ENCODE measurements at places on chromosomes 3 and 15.

DNA sequence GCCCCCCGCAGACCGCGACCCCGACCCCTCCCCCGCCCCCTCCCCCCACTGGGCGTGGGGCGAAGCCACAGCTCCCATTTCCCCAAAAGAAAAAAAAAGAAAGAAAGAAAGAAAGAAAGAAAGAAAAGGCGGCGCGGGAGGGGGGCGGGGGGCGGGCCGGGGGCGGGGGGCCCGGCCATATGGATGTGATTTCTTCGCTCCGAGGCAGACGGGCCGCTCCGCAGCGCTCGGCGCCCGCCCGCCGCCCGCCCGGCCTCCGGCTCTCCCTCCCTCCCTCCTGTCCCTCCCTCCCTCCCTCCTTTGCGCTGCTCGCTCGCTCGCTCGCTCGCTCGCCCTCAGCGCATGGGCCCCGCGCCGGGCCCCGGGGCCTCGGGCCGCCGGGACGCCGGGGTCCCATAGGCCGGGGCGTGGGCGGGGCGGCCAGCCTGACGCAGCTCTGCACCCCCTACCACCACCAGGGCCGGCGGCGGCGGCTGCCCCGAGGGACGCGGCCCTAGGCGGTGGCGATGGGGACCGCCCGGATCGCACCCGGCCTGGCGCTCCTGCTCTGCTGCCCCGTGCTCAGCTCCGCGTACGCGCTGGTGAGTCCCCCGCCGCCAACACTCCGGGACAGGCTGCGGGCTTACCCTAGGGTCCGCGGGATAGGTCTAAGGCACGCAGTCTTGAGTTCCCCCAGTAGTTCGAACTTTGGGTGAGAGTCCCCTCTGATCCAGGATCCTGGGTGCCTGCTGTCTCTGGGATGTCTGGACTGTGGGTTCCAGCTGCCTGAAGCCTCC lies 5.7 kb downstream of the PTH1R start:
- no peak for DNase-seq

- no peak for DNase-seq
Measured at GRCh38 chr3:107416886-107417285, 39.6 kb downstream of the CCDC54 start.

DNA sequence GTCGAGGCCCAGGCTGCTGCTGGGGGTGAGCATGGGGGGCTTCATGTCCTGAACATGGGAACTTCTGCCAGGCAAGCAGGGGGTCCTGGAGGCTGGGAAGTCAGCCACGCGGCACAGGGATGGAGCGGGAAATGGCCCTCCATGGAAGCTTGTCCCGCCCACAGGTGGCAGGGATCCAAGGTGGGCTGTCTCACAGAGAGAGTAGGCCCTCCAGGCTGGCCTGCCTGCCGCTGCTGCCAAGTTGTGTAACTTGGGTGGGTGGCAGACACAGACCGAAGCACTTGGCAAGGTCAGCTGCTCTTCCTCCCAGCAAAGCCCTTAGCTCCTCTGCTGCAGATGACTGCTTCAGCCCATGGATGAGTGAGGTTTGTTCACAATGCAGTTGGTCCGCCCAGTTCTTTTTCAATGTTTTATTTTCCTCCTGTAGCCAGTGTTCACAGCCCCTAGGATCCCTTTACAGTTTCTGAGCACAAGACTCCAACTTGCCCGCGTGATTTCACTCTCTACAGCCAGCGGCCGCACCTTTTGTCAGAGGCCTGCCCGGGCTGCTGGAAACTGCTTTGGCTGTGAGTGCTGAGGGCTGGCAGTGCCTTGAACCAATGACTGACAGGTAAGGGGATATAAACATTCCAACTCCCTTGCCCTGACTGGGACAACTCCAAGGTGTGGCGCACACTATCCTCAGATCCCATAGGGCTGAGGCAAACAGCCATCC lies 26.7 kb downstream of the HCN4 start:
- DNase-seq, result no peak

GRCh38 chr3:196486263-196486662 lies 17.3 kb downstream of the RNF168 start:
- DNase-seq, result no peak

- no peak for DNase-seq
Measured at GRCh38 chr3:14784087-14784681, 34.6 kb upstream of the FGD5 start.

GRCh38 chr15:60115579-60116380 lies 111.7 kb downstream of the FOXB1 start:
- no peak for DNase-seq

DNA sequence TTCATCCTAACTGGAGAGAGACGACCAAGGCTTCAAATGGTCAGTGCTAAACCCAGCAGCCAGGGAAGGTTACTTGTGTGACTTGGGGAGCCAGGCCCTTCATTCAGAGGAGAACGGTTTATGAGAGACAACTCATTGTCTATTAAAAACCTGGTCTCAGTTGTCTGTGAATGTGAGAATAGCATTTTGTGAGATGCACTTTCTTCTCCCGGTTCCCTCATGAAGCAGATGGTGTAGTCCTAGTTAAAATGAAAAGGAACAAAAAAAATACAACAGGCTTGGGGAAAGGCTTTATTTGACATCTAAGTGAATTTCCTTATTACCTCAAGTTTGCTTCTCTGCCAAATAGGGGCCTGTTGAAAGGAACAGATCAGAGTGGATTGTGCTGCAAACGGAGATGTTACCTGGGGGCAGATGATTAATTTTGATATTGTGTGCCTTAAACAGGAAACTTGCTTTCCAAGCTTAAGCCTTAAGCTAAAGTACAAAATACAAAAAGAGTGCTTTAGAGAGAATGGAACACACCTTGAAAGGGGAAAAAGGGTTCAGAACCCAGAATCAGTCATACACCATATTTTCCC lies 202.7 kb upstream of the BHLHE40 start:
- DNase-seq, result no peak

- no peak for DNase-seq
Measured at GRCh38 chr15:68428431-68428940, 3.5 kb downstream of the ITGA11 start.

DNA sequence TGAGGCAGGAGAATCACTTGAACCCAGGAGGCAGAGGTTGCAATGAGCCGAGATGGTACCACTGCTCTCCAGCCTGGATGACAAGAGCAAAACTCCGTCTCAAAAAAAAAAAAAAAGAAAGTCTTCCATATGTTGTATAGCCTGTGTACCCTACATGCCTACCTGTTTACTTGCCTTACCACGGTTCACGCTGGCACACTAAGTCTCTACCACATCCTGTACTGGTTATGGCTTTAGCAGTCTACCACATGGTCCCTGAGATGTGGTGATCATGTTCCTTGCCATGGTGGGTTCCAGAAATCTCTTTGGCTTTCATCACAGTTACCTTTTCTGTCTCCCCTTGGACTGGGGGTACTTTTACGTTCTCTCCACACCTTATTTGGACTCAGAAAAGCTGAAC lies 63.8 kb upstream of the TBC1D5 start:
- no peak for DNase-seq

- no peak for DNase-seq
Measured at GRCh38 chr3:171350364-171350763, 109.8 kb downstream of the TNIK start.

DNA sequence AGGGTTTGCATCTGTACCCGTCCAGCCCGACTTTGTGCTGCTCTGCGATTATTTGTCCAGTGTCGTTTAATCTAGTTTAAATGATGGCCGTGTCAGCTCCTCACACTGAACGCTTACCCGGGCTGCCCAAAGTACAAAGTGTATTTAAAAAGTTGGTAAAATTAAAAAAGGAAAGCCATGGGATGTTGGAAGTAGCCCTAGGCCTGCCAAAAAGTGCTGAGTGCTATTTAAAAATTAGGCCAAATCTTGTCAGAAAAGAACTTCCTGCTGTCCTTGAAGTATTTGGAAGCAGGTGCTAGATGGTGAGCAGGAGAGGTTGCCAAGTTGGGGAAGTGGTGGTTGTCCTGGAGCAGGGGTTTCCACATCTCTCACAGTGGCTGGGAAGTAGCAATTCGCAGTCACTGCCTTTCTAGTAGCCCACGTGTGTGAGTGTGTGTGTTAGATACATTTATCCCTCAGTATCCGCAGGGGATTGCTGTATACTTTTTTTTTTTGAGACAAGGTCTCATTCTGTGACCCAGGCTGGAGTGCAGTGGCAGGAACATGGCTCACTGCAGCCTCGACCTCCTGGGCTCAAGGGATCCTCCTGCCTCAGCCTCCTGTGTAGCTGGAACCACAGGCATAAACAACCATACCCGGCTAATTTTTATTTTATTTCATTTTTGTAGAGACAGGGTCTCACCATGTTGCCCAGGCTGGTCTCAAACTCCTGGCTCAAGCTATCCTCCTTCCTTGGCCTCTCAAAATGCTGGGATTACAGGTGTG lies 664 bp downstream of the PPCDC start:
- DNase-seq, result no peak

- DNase-seq, result no peak
Measured at GRCh38 chr3:99895703-99896441, 78.2 kb downstream of the CMSS1 start.

GRCh38 chr3:58536501-58537411 lies at the start of gene ACOX2:
ACOX2 (minus strand) TSS chr3:58537190; CDS start chr3:58535106, 2,084 bp downstream.
- DNase-seq, result no peak

DNA sequence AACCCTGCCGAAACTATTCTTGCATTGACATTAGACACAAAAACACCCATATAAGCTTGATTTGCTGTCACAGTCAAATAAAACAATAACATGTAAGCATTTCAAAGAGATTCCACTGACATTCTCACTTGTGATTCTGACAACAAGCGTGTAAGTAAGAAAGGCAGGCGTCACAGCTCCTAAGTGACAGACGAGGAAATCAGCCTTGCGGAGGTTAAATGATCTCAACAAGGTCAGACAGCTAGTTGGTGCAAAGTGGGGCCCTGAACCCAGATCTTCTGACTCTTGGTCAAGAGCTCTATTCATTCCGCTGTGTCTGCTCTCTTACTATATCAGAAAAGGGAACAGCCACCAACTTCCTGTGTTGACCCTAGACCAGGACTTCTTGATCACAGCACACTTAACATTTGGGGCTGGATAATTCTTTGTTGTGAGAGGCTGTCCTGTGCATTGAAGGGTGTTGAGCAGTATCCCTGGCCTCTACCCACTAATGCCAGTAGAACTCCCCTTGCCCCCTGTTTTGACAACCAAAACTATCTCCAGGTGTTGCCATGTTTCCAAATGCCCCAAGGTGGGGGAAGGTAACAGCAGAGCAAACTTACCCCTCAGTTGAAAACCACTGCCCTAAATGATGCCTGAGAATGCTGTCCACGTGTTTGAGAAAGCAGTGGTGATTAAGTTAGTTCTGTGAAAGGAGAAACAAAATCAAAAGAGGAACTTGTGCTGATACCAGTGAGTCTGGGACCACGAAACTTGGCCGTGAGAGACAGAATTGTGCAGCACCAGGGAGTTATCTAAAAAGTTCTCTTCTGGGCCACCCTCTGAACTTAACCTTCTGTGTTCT lies 86.1 kb downstream of the LIPC start:
- no peak for DNase-seq

All from occipital lobe (tissue), 3 donors.